GM20000 (cell line): ENCODE measurements at places on chromosomes 7 and 10.
A peak's percentile ranks its signal among the peaks of the same experiment; 100 is the strongest.

DNA sequence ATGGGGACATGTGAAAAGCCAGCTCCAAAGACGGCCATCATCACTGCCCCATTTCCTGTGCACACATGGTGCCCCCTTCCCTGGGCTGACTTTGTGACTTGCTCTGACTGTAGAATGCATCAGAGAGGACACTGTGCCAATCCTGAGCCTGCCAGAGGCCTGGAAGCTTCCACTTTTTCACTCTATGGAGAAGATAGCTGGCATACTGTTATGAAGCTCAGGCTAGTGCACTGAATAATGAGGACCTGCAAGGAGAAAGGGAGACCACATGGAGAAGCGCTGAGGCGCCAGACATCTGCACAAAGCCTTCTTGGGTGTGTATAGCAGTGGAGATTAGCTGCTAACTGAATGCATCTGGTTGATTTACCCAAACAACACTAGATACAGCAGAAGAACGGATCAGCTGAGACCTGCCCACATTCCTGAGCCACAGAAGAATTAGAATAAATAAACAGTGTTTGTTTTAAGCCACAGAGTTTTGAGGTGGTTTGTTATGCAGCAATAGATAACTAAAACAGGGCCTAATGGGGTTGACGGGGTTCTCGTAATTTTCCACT, 58.9 kb upstream of the C10orf90 start:
- no peak for DNase-seq

GRCh38 chr10:11015446-11015934, 2.2 kb upstream of the CELF2 start:
- no peak for DNase-seq

DNA sequence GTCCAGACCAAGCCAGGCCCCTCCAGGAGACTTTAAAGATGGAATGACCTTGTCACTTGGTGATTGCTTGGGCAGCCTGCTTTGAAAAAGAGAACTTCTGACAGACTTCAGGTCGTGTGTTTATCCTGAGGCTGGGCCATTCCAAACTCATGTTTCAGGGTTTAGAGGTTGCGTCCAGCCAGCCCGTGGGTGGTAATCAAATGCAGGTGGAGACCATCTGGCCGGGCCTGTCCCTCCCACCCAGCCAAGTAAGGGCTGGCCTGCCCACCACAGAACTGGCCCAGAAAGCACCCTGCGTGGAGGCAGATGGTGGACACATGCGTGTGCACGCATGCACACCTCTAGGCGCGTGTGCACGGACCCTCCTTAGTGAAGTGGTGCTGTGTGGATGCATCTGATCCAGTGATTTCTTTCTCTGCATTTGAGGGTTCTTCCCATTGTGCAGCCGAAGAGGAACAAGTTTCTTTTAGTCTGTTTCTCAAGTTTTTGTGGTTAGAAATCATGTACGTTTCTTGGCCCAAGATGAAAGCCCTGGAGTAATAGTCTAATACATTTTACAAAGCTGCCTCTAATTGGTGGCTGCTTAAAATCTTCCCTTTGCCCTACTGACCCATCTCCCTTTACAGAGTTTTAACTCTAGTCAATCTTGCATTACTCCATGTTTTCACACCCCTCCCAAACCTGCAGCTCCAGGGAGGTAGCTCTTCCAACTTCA, 43.0 kb downstream of the SUFU start:
- DNase-seq = no peak

- DNase-seq = peak; percentile 2
Measured at GRCh38 chr7:15439853-15440252, 122.0 kb downstream of the AGMO start.

DNA sequence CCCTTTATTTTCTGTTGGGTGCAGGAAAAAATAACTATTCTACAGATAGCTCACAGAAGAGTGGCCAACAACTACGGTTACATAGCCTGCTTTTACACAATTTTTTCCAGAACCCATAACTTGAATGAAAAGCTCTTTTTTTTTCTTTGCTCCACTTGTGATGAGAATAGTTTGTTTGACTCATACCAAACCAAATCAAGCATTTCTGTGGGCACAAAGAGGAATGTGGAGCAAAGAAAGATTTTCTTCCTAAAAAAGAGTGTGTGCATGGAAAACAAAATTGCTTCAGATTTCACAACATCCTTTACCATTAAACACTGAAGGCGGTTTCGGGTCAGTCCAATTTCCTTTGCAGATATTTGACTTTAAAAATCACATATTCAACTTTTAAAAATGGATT, 54.8 kb upstream of the RAB11FIP2 start:
- no peak for DNase-seq

- no peak for DNase-seq
Measured at GRCh38 chr10:112282086-112282485, 1.1 kb upstream of the TECTB start.

DNA sequence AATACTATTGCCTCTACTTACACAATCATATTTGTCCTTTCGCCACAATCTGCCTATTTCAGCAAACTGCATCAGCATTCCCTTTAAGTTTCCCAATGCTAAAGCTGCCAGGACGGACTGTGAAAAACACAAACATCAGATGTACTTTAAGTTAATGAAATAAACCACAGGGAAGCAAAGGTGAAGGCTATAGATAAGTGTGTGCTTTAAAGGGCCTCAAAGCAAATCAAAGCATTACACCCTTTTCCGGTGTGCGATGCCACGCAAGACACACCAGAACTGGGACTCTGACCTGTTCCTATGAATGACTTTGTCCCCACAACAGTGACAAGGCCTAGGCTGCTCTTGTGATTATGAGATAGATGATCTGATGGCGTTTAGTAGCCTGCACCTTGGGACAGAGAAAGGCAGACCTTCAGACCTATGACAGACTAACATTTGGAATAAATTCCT, 23.4 kb downstream of the SLC26A3 start:
- no peak for DNase-seq

- DNase-seq = no peak
Measured at GRCh38 chr10:94205396-94205831, 157.3 kb downstream of the NOC3L start.

DNA sequence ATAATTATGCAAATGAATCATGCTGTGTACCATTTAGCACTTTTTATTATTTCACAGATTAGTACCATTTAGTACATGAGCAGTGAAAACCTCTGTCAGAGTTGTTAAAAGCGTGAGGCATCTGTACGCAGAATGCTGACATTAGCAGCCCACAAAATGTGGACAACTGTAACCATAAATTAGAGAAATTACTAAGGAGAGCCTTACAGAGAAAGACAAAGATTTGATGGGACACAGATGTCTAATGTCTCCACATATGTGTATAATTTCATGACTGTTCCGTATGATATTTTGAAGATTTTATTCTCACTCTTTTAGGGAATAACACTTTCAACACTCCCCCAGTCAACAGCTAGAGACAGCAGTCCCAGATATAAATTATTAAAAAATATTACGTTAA, 414.0 kb upstream of the ANKRD30A start:
- DNase-seq = no peak

DNA sequence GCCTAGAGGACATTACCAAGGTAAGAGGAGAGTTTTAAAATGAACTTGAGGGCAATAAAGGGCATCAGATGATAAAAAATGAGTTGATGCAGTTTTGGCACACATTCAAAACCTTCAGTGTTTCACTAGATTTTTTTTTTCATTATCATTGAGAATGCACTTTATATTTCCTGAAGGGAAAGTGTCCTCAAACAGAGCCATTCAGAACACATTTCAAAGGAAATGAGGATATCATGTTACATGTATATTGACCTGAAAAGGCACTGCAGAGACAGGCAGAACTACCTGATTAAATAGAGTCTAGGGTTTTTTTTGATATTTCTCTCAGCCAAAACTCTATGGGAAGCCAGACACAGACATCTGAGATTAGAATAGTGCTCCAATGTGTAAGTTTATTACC, 454.0 kb downstream of the NEBL start:
- DNase-seq = no peak

GRCh38 chr7:47529826-47530555, 51.9 kb downstream of the TNS3 start:
- no peak for DNase-seq

DNA sequence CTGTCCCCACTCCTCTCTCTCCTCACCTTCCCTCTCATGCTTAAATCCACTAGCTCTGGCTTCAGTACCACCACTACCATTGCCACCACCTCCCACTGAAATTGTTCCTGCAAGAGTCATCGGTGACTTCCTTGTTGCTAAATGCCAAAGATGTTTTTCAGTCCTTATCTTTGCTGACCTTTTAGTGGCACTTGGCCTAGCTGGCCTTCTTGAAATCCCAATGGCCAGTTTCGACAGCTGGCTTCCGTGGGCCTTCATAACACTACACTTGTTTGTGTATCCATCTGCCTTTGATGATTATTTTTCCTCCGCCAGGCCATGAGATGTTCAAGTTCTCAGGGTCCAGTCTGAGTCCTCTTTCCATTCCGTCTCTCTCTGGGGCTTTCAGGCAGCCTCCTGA, 118.2 kb upstream of the NANOS1 start:
- no peak for DNase-seq

GRCh38 chr7:128841171-128841690, 11.0 kb downstream of the FLNC start:
- DNase-seq = no peak

- DNase-seq = no peak
Measured at GRCh38 chr7:31345421-31345820, 4.9 kb upstream of the NEUROD6 start.

DNA sequence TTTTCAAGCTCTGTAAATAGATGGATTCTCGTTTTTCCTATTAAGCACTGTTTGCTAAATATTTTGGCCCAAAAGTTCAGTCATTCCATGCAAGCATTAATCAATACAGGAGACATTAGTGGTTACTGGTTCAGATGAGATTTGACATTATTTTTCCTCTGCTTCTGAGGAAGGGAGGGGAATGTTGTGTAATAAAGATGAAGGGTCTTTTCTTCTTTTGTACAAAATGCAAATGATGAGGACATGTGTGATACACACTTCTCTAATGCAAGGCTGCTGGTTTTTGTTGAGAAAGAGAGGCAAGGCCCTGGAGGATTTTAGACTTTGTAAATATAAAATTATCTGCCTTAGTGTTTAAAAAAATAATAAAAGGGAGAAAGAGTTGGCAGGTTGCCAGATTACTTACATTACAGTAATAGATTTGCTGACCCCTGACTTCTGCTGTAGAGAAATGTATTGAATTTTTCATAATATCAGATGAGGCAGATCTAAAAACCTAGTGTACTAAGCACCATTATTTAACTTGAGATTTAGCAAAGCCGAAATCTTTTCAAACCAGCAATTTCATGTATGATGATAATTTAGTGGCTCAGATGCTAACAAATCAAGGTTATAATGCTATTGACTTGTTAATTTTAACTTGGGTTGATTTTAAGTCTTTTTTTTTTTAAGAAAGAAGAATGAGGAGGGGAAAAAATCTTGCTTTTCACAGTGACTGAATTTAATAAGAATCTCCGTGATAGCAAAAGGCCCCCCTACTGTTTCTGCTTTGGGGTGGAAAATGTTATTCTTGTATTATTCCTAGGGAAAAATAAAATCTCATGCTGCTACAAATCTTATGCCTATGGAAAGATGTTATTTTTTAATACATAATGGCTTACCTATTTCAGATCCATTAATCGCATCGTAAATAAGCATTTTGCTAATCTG, 180.1 kb downstream of the ARID5B start:
- DNase-seq = no peak

- no peak for DNase-seq
Measured at GRCh38 chr7:37037286-37037685, 313.0 kb upstream of the AOAH start.

GRCh38 chr10:71213761-71214440, 1.5 kb downstream of the UNC5B start:
- peak; percentile 36 for DNase-seq

GRCh38 chr7:101373812-101374614, 11.3 kb downstream of the COL26A1 start:
- no peak for DNase-seq

- no peak for DNase-seq
Measured at GRCh38 chr7:1898628-1899185, 228.6 kb downstream of the ELFN1 start.

GRCh38 chr10:87092861-87093631, 1.6 kb downstream of the GLUD1 start:
- DNase-seq = peak; percentile 39

DNA sequence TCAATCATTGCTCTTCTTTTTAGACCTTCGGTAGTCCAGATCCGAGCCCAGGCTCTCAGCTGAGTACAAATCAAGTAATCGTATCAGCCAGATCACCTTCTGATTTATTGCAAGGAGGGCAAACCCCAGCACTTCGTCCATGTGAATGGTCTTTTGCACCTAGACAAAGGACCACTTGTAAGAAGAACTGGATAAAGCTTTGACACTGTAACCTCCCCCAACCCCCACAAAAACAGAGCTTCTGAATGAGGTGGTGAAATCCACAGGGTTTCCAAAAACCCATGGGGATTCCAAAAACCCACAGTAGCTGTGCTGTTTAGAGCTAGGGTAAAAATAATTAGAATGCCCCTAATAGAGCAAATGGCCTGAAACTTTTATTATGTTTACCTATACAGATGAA, 148.8 kb upstream of the ODAD2 start:
- no peak for DNase-seq

GRCh38 chr10:62554632-62555199, 180.5 kb downstream of the ZNF365 start:
- DNase-seq = peak; percentile 49

GRCh38 chr7:100132697-100133151, 6.0 kb downstream of the MBLAC1 start:
- peak; percentile 78 for DNase-seq

GRCh38 chr7:28615091-28615490, 202.8 kb downstream of the CREB5 start:
- no peak for DNase-seq

DNA sequence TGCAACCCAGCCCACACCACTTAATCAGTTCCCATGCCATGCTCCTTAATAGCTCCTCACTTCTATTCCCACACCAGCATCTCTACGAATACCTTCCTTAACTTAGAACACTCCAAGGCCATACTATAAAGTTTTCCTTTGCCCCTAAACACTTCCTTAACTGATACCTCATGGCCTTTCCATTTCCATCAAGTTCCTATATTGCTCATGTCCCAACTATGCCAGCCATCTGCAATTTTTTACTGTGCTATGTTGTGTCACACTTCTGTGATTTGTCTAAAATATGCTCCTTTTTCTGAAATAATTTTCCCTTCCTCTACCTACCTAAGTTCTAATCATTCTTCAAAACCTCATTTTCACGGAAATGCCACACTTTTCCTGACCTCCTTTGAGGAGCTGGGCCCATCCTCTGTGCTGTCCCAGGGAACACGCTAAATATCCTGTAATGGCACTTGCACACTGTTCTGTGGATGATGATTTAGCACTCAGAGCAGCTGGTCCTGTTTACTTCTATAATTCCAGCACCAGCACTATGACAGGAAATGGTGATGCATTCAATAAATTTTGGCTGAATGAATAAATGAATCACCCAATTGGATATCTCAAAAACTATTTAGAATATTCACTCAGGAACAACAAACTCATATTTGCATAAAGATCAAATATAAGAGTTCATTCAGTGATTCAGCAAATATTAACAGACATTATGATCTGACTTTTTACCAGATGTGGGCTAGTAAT, 266.5 kb upstream of the HGF start:
- no peak for DNase-seq

- no peak for DNase-seq
Measured at GRCh38 chr7:32032211-32032610, 38.0 kb downstream of the PDE1C start.
